ENCODE measurements at places on chromosomes 11 and 22.

- DNase-seq = no peak
These were observed 111.3 kb downstream of the ETS1 start for GRCh38 chr11:128476049-128476448.

DNA sequence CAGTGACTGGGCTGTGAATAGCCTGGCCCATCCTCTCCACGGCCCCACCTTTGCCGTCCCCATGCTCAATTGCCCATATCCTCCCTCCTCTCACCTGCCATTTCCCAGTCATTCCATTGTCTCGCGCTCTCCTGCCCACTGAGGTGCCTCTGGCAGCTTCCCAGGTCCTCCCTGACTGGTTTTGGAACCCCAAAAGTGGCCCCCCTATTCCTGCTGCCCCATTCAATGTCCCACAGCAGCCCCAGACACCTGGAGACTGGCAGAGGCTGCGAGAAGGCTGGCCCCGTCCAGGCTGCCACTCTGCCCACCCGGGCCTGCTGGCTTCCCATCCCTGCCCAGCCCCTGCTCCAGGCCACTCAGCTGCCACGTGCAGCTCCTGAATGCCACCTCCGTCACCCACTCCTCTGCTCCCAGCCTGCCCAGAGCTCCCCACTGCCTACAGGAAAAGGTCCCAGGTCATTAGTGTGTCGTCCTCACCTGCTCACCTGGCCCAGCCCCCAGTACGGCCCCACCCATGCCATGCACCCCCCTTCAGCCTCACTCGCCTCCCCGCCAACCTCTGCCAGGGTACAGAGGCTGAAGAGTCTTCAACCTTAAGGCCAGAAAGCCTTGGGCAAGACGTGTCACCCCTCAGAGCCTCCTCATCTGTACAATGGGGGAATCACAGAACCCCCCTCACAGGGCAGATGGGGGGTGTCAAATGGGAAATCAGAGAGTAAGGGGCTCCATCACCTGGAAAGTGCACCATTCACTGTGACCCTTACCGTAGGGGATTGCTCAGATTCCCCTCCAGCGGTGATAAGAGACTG, 37.5 kb downstream of the KCNJ4 start:
- no peak for DNase-seq

- DNase-seq = no peak
These were observed 61.4 kb upstream of the ASPHD2 start for GRCh38 chr22:26367402-26368245.

- DNase-seq = no peak
These were observed 114.3 kb downstream of the PHF21B start for GRCh38 chr22:44895296-44896055.

DNA sequence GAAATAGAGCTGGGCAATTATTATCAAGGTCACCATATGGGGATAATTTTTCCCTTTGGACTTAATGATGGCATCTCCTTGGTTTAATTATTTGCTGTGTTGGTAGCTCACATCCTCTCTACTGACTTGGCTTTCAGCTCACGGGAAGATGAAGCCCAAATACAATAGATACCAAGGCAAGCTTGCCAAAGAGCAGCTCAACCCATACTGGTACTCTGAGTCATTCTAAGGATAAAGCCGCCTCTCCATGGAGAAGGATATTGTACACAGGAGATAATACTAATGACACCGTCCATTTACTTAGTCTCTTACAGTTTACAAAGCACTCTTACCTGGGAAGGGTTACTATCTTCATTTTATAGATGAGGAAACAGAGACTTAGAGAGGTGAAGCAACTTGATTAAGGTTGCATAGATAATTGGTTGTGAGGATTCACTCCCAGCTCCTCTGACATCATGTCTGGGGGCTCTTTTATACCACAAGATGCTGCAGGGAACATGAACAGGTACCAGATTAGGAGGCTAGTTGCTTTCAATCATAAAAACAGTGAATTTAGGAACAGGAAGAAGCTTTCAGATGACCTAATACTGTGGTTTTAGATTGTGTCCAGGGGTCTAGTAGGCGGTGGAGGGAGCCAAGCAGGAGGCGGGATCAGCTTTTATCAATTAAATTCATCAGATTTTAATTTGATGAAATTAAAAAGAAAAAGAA, 48.3 kb upstream of the PICALM start:
- no peak for DNase-seq

- DNase-seq = no peak
These were observed 10.7 kb downstream of the LMO1 start for GRCh38 chr11:8252946-8253345.

DNA sequence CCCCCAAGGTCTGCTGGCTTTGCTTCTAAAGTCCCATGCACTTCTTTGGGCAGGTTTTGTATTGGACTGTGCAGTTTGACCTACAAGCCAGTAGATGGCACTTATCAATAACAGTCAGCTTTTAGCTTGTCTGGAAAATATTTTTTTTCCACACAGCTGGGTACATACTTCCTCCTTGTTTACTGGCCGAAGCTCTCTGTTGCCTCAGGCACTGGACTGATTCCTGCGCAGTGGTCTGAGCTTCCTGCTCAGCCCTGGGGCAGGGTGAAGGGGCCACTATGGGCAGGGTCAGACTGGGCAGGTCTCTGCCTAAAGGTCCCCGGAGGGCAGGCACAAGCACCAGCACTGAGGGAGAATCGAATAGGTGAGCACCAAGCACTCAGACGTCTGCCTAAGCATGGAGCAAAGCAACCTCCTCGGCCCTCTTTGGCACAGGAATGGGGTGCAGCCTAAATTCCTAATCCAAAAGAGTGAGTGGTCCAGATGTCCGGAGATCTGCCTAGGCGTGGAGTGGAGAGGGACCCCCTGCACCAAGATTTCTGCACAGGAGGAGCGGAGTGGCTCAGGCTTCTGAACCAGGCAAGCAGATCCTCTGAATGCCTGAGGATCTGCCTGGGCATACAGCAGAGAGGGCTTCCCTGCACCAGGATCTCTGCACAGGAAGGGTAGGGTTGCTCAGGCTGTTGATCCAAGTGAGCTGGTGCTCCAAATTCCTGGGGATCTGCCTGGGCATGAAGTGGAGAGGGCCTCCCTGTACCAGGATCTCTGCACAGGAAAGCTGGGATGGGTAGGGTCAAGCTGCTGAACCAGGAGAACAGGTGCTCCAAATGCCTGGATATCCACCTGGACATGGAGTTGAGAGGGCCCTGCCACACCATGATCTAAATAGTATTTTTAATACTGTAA, 105.9 kb upstream of the C11orf58 start:
- peak; percentile 28 for DNase-seq

GRCh38 chr22:41914611-41915034, 251 bp downstream of the SHISA8 start:
- DNase-seq = no peak

- peak; percentile 77 for DNase-seq
These were observed 2.7 kb upstream of the MUC5B start for GRCh38 chr11:1219834-1220815.

DNA sequence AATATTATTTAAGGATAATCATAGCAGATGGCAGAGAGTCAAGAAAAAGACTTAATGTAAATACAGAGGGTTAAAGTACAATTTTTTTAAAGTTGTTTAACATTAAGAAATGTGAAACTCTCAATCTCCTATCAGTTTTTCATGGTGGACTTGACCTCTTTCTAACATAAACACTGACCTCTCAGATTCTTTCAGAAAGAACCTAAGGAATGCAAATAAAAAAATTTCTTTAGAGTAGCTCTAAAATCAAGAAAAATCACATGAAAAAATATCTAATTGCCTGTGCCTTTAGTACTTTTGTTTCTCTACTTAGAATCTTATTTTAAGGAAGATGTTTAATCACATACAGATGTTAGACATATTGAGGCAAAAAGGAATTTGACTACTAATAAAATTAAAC, 12.9 kb downstream of the RNF141 start:
- no peak for DNase-seq

DNA sequence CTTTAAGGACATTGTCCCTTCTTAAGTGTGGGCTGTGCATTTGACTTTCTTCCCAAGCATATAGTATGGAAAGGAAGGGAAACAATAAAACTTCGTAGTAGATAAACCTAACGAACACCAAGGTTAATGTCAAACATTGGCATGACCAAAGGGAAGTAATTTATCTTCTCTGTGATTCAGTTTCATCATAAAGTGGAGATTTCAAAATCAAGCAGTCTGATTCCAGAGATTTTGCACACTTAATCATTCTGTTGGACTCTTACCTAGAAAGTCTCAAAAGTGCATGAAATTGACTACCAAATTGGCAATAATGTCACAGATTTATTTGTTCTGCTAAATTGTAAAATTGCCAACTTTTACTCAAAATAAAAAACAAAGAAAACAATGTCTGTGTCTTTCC, 559.7 kb downstream of the JRKL start:
- no peak for DNase-seq

- no peak for DNase-seq
These were observed 77.9 kb upstream of the HSD17B12 start for GRCh38 chr11:43602670-43603069.

DNA sequence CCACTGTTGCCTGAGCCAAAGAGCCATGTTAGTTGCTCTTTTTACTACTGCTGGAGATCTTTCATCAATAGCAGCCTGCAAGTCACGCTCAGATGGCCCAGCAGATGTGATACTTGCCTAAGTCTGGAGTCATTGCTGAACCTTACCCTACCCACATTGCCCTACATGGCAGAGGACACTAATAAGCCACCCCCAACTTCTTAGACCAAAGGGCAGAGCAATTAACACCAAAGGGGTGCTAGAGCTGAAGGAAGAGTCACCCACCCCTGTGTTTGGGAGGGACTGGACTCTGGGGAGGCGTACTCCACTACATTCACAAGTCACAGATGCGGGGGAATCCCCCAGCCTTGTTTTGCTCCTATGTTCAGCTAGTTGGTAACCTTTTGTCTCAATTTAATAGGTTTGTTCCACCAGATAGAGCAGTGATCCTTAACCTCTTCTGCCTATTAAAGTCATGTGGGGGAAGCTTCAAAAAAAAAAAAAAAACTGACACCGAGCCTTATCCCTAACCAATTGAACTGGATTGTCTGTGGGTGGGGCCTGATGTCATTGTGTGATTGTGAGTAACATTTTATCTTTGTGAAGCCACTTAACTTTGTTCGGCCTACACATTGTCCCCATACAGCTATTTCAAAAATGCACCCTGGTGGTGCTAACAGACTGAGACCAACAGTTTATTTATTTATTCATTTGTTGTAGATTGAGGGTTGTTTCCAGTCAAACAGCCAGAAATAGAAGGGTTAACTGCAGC, 13.1 kb downstream of the ADM start:
- no peak for DNase-seq

DNA sequence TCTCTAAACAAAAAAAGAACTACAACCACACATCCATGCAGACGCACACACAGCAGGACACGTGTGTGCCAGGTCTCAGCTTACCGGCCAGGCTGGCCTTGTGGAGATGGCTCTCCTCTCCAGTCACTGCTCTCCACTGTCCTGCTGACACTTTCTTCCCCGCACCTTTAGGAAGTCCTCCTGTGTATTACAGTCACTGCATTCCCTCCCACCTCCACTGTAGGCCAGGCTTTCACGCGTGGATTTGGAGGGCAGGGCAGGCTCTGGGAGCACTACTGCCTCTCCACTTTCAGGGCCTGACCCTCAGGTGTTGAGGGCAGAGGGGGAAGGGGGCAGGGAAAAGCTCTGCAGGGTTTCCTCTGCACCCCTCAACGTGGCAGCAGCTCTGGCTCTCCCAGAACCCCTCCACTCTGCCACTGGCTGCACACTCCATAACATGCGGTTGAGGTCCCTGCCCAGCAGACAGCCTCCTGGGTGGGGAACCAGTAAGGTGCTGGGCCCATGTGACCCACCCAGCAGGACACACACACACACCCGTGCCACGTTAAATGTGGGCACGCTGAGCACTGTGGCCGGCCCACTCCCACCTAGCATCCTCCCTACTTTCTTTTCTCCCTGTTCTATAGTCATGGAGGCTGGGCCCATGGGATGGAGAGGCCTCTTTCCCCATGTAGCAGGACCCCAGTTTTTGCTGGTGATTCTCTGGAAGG, 107.0 kb upstream of the PITPNB start:
- DNase-seq = no peak

GRCh38 chr11:95708681-95709080, 80.9 kb downstream of the FAM76B start:
- DNase-seq = no peak

GRCh38 chr11:132142121-132142520, 771.7 kb downstream of the NTM start:
- no peak for DNase-seq

DNA sequence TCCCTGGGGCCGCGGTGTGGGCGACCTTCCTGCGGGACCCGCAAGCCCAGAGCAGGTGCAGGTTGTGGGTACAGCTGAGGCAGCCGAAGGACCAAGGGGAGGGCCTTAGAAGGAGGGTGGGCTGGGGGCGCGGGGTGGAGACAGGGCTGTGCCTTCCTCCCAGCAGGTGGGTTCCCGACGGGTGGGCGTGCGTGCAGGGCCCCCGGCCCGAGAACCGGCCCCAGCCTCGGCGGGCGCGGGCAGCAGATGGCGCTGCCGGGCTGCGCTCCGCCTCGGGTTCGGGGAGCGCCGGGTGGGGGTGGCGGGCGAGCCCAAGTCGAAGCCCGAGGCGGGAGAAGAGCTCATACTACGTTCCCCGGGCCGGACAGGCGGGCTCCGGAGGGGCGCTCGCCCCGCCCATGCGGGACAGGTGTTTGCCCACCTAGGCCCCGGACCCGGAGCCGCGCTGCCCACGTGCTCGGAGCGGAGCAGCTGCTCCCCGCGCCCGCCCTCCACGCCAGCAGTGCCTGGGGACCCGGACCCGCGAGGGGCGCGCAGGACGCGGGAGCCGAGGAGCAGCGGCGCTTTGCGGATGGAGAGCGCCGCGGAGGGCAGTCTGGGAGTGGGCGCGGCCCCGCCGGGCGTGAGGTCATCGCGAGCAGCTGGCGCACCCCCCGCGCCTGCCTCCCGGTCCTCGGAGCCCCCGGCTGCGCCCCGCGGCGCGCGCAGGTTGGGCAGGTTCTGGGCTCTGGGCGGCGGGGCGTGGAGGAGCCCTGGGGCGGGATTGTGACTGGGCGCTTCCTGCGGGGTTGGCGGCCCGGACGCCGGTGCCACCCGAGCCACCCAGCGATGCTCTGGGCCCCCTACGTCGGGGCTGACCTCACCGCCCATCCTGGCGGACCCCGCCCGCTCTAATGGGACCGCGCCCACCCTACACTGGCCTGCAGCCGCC, 25.3 kb downstream of the DUSP8 start:
- DNase-seq = no peak
